Activated CD4-positive, alpha-beta memory T cell treated with anti-CD3 and anti-CD28 coated beads for 36 hours (primary cell): ENCODE measurements at places on chromosomes 2 and 18.

- no peak for DNase-seq
Measured at GRCh38 chr18:76353046-76353445, 142.0 kb downstream of the ZNF516 start.

- DNase-seq, result no peak
Measured at GRCh38 chr2:176109192-176109901, 2.3 kb downstream of the HOXD11 start.

DNA sequence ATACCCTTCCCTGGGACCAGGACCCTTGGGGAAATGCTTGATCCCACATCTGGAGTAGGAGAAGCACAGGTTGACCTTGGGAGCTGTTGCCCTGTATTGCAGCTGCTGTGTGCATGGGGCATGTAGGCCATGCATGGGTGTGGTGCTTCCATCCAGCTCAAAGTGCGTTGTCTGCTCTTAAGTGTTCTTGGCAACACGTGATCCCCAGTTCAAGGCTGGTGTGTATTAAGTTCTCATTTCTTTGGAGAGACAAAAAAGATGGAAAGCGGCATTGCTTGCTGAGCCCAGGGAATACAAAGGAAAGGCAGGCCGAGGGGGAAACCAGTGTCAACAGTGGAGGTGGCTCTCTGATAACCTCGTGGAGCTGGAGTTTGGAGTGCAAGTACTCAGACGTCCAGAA, 110.7 kb downstream of the RTP5 start:
- no peak for DNase-seq

DNA sequence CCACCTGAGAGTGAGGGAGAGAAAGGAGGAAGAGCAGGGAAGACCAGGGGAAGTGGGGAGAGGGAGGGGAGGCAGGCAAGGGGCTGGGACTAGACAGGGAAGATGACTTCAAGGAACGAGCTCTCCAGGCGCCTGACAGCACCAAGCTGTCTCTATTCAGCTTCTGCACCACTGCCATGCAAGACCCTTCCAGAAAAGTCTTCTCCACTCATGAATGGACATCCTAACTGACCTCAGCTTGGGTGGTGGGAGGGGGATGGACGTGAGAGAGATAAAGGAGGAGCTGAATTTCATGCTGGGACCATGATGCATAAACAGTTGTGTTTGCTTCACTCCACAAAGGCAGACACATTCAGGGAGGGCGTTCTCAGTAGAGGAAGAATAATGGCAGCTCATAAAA, 206.4 kb upstream of the ARL4C start:
- no peak for DNase-seq

GRCh38 chr2:67689186-67689585, 292.1 kb downstream of the ETAA1 start:
- DNase-seq, result no peak

DNA sequence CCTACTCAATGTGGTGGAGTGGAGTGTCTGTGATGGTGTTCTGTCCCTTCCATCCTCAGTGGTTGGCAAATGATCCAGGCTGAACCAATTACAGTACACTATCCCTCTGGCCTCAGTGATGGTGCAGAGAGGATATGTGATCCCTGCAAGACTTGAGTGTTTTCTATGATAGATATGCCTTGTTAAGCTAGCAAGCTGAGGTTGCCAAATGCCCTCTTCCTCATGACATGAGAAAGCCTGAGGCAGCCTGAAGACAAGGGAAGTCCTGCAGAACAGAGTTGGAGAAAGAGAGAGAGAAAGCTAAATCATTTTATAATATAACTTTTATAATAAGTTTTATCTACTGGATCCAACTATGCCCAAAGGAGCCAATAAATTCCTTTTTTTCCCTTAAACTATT, 41.6 kb upstream of the GORASP2 start:
- no peak for DNase-seq
